ENCODE measurements at places on chromosomes 13 and 19. TPM values are rescaled to one million over a fixed set of nuclear protein-coding genes. Genes with fewer than 3 reads are reported as not detected.

RASGRP4 gene
- total RNA-seq = not detected

EBI3 gene
- not detected for total RNA-seq

ARRDC5 gene
- not detected for total RNA-seq

S1PR5 gene
- total RNA-seq = 4.8 TPM

DPRX gene
- total RNA-seq = not detected

MEIOSIN gene
- total RNA-seq = not detected

BSG gene
- total RNA-seq = 625 TPM

OR7D2 gene
- not detected for total RNA-seq

TLE6 gene
- 2.7 TPM for total RNA-seq
